ENCODE measurements at places on chromosomes 7 and 10.

- no peak for DNase-seq
Measured at GRCh38 chr10:21926358-21926925, 77.1 kb downstream of the DNAJC1 start.

DNA sequence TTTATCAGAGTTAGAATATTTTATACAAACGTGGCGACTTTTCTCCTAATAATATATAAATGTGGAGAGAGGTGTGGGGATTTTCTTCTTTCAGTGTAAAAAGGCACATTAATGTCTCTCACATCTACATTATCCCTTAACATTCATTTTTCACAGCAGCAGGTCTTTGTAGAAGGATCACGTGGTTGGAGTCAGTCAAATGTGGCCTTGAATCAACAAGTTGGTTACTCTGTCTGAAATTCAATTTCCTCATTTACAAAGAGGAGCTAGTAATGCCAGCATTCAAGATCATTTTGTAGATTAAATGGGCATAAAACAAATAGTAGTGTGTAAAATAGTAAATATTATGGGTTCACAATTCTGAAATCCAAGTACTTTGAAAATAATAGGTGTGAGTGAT, 183.1 kb upstream of the SEMA3E start:
- no peak for DNase-seq

- no peak for DNase-seq
Measured at GRCh38 chr10:99630991-99631390, 10.8 kb upstream of the SLC25A28 start.

DNA sequence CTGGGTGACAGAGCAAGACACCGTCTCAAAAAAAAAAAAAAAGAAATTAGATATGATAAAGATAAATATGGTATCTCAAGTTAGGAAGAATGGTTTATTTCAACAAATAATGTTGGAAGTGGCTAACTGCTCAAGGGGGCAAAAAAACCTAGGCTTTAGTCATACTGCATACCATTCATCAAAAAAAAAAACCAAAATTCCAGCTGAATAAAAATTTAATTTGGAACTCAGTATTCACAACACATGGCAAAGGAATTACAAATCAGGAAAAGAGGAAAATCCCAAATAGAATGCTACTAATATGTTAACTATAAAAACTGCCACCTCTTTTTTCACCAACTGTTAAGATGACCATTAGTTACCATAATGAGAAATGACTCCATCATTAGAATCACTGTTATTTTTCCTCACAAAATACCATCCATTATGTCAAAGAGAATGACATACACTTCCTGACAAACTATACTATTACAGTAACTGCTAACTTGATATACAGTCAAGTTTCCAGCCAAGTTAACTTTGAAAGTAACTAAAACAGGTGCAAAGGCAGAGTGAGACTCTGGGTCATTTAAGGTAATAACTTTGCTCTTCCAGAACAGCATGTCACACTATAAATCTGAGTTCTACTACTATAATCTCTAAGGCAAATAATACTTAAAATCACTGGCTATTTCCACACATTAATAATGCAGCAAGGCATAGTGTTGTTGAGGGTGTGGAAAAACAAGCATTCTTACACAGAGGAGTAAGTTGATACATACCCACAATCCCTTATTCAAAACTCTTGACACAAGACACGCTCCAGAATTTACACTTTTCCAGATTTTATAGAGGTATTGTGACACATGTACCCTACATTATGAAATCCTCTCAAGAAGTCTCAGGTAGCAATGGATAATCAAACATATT, 10.2 kb downstream of the KBTBD2 start:
- DNase-seq = no peak

- no peak for DNase-seq
Measured at GRCh38 chr10:44977287-44978212, 1.1 kb downstream of the DEPP1 start.

- DNase-seq = no peak
Measured at GRCh38 chr7:98911916-98912315, 33.6 kb downstream of the TRRAP start.

- DNase-seq = no peak
Measured at GRCh38 chr7:105002-105401, 87.4 kb upstream of the FAM20C start.

- DNase-seq = no peak
Measured at GRCh38 chr7:12927635-12928434, 240.4 kb downstream of the ARL4A start.

DNA sequence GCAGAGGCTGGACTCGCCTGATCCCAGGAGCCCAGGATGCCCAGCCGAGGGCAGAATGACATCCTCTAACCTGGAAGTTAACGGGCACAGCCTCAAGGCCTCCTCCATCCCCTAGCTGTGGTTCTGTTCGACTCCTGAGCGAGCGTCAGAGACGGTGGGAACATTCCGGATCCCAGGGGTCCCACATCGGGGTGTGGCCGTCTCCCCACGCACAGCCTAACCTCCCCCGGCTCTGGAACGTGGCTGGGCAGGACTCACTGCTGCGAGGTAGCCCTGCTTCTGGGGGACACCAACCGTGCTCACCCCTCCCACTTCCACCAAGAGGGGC, 8.4 kb downstream of the FOXL3 start:
- no peak for DNase-seq

DNA sequence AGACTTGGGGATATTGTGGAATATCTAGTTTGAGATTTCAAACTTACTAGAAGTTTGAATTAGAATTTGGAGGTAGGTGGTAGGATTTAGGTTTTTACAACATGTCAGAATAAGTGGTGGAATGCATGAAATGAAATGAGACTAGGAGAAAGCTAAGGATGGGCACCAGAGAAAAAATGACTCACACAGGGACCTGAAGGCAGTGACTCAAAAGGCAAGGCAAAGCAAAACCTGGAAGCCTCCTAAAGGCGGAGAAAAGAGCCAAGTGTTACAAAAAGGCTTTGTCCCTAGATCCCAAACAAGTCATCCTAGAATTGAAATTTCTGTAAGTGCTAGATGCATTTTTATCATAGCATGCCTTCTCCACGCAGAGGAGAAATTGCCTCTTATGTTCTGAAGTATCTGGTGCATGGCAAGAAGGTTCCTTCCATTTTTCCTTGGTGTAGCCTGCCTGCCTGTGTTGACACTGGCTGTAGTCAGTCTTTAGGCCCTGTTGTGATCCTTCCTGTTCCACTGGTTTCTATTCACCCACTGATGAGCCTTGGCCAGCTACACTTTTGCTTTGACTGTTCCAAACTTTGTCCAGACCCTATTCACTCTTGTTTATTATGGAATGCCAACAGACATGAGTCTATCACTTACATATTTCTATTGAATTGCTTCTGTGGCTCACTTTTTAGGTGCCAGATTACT, 109.3 kb downstream of the ETV1 start:
- DNase-seq = no peak

GRCh38 chr7:157819455-157819807, 482.6 kb downstream of the DNAJB6 start:
- DNase-seq = no peak

- DNase-seq = no peak
Measured at GRCh38 chr7:19698331-19698730, 10.5 kb downstream of the POLR1F start.

DNA sequence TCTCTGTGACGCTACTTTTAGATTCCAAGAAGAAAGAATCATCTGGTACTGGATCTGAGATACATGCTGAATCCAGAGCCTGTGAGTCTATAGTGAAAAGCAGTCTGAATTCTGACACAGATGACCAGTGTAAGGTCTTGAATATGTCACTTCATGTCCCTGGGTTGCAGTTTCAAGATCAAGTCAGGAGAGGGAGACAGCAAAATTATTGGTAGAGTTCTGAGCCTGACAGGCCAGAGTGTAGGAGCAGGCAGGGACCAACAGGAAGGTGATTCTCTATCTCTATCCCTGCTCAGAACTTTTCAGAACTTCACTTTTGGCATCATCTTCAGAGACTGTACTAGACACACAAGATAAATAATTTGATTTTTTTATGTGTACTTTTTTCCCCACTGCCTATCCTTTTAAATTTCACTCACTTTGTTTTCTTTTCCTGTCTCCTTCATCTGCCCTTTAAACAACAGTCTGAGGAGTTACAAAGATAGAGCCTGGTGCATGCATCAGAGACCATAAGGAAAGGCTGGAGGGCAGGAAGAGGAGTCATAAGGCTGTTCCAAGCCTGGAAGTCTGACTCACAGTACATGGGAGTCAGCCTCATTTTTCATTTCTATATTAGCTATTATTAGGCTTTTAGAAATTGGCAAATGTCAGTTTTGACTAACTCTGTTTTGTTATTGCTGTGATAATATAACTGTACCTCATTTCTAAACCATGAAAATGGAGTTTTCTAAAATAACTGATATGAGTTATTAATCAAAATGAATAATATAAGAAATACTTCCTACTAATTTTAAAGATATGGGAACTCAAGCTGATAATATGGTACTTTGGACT, 120.2 kb upstream of the TMEM229A start:
- DNase-seq = no peak

- DNase-seq = no peak
Measured at GRCh38 chr7:2138146-2138765, 94.5 kb downstream of the MAD1L1 start.

GRCh38 chr10:88913788-88914187, 33.7 kb downstream of the STAMBPL1 start:
- DNase-seq = no peak

DNA sequence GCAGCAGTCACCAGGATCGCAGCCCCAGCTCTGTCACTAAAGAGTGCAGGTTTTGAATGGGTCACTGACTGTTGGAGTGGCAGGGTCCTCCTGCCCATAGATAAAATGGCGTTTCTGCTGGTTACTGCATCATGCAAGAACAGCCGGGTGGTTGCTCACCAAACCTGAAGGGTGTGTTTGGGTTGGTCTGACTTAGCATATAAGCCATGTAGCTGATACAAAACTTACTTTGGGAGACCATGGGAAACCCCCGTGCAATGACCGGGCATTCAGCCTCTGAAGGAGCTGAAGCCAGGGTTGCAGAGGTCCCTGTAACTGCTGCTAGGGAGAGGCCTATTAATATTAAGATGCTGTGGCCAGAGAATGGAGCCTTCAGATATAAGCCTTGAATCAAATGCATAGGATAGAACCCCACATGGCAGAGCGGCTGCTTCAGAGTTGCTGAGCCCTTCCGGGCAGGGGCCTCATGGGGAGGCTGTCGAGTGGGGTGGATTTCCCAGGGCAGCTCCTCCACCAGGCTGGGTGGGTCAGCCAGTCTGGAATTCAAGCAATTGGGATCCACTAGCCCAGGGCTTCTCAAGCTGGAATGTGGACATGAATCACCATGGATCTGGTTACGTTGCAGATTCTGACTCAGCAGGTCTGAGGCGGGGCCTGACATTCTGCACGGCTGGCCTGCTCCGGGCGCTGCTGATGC, 70.9 kb upstream of the CTBP2 start:
- peak; percentile 93 for DNase-seq

GRCh38 chr7:74464931-74465886, 11.5 kb downstream of the GTF2IRD1 start:
- DNase-seq = no peak

DNA sequence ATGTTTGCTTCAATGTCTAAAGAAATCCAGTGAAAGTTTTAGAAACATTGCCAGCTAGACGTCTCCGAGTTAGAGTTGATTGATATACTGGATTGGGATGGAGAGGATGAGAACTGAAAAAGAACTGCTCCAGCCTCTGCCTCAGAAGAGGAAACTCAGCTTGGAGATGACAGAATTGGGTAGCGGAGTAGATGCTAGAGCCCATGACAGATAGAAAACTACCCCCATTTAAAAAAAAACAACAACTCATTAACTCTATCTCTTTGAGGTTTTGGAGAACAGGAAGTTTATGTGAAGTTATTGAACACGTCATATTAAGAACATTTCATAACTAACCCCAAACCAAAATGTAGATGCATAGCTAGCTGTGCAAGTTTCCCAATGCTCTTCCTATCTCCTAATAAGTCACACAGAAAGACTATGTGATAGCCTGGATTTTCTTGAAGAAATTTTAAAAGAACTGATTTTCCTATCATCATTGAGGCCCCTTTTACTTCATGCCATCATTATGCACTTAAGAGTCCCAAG, 28.3 kb upstream of the AFAP1L2 start:
- no peak for DNase-seq

DNA sequence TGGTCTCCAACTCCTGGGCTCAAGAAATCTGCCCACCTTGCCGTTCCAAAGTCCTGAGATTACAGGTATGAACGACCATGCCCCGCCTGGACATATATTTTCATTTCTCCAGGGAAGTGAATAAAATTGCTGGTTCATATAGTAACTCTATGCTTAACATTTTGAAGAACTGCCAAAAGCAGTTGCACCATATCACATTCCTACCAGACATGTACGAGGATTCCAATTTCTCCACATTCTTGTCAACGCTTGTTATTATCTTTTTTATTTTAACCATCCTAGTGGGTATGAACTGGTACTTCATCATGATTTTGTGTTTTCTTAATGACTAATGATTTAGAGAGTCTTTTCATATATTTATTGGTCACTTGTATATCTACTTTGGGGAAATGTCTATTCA, 21.9 kb upstream of the CPN1 start:
- DNase-seq = no peak

- no peak for DNase-seq
Measured at GRCh38 chr7:31940167-31940566, 130.0 kb downstream of the PDE1C start.

DNA sequence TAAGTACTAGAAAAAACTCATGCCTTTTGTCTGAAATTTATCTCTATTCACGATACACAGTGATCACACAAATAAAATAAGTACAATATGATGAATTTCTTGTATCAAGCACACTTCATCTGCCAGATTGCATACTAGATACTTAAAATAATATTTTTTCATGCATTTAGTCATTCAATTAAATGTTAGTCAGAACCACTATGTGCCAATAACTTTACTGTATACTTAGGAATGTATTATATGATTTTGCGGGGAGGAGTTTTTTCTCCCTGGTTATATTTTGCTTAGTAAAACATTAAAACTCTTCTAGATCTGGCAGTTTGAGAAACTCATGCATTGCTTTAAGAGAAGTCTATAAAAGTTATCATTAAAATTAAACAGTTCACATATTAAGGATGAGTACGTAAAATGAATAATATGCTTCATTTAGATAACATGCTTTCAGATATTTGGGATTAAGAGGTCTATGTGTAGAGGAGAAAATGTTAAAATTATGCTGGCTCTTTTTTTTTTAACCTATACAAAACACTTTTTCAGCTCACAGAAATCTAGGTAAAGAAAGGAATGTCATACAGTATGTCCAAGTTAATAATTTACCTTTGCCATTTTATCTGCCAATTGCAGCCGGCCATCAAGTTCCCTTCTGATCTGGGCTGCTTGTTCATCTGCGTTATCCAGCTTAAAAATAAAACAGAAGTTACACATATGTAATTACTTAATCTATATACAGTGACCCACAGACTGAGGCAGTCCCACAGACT, 70.1 kb downstream of the RNF133 start:
- DNase-seq = no peak

DNA sequence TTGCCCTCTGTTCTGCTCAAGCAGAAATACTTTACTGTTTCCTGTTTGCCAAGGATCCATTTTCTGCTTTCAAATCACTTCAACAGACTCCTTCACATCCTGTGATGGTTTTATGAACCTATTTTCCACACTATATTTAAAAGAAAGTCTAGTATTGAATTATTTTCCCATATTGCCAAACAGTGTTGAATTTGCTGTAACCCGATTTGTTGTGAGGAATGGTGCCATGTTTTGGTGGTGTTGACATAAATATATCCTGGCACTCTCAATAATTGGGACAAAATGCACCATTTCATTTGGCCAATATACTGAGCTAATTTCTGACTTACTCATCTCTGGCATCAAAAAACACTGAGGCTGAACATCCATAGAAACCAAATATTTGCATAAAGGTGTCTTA, 615.4 kb upstream of the SEMA3D start:
- DNase-seq = no peak

- DNase-seq = no peak
Measured at GRCh38 chr10:6108631-6109443, 20.0 kb downstream of the RBM17 start.

- no peak for DNase-seq
Measured at GRCh38 chr10:74406006-74406405, 255.0 kb downstream of the ADK start.
